Activated CD4-positive, CD25-positive, alpha-beta regulatory T cell (primary cell): ENCODE measurements at places on chromosomes 4 and X.

- DNase-seq: peak; percentile 36
These were observed 814 bp downstream of the SPON2 start for GRCh38 chr4:1171311-1172227.

GRCh38 chr4:155877971-155878370, 11.9 kb upstream of the ASIC5 start:
- DNase-seq: no peak

GRCh38 chr4:88879991-88880390, 177.0 kb downstream of the FAM13A start:
- DNase-seq: no peak

DNA sequence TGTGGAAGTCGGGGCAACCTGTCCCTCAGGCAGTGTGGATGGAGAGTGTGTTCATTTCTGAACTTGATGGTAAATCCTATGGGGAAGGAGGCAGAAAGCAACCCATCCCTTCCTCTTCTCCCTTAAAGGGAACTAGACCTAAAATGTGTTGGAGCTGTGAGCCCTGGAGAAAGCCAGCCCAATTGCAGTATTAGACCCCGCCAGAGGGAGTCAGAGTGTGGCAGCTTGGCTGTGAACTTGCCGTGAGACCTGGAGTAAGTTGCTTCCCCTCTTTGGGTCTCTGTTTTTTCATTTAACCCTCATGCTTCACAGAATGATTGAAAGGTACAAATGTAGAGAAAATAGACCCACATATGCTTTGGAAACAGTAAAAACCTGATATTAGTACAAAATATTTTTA, 108.7 kb upstream of the PAK3 start:
- no peak for DNase-seq

- no peak for DNase-seq
These were observed 38.2 kb upstream of the MAMLD1 start for GRCh38 chrX:150324919-150325318.

- no peak for DNase-seq
These were observed 52.8 kb upstream of the CBR4 start for GRCh38 chr4:169062897-169063244.

GRCh38 chrX:38236901-38237615, 16.4 kb upstream of the SRPX start:
- DNase-seq: no peak

DNA sequence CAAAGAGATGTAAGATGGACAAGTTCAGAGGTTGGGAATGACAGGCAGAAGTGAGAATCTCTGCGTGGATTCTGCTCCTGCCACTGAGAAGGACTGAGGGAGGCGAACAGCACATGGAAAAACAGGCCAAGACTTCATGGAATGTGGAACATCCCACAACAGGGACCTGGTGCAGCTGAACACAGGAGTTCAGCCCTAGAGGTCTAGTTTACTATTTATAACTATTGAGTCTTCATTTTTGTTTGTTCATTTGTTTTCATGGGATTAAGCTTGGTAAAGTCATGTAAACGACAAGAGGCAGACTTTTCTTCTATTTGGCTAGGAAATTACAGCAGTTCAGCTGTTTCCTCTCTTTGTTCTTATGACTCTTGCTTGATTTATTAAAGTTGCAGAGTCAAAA, 234.5 kb downstream of the MAML3 start:
- no peak for DNase-seq

DNA sequence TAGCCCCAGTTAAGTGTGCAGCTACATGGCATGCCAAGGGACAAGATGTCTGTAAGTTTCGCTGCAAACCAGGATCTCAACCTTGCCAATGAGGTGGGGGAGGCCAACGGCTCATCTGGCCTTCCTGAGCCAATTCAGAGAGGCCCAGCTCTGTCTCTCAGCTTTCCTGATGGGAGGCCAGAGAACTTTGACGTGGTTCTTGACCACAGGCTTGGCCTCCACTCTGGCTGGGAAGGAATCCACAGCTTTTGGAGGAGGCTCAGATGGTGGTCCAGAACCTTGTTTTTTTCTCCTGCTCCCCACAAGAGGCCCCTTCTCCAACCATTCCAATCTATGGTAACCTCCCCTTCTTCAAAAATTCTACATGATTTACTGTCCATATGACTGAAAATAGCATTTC, 9.8 kb downstream of the CAPN6 start:
- DNase-seq: no peak

- no peak for DNase-seq
These were observed 250.6 kb downstream of the SNCA start for GRCh38 chr4:89586318-89586717.

GRCh38 chrX:24262309-24262708, 51.6 kb downstream of the SUPT20HL2 start:
- no peak for DNase-seq

DNA sequence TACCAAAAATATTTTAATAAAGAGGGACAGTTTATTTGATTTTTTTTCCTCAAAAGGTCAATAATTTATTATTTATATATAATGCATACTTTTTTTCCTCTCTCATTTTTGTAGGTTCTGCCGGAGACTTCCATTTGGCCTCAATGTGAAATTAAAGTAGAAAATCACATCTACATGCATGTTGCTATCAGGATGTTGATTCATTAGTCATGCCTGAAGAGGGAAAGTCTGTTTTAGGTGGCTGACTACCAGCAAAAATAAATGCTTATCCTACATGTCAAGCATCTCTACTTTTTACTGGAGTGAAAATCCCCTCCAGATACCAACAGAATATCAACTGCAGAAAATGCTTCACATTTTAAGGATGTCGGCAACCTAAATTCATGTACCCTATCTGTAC, 41.5 kb downstream of the KIAA0232 start:
- DNase-seq: no peak

- DNase-seq: no peak
These were observed 25.4 kb upstream of the AFAP1 start for GRCh38 chr4:7964890-7965662.

GRCh38 chr4:77145842-77146185, 11.2 kb upstream of the CCNG2 start:
- DNase-seq: no peak

DNA sequence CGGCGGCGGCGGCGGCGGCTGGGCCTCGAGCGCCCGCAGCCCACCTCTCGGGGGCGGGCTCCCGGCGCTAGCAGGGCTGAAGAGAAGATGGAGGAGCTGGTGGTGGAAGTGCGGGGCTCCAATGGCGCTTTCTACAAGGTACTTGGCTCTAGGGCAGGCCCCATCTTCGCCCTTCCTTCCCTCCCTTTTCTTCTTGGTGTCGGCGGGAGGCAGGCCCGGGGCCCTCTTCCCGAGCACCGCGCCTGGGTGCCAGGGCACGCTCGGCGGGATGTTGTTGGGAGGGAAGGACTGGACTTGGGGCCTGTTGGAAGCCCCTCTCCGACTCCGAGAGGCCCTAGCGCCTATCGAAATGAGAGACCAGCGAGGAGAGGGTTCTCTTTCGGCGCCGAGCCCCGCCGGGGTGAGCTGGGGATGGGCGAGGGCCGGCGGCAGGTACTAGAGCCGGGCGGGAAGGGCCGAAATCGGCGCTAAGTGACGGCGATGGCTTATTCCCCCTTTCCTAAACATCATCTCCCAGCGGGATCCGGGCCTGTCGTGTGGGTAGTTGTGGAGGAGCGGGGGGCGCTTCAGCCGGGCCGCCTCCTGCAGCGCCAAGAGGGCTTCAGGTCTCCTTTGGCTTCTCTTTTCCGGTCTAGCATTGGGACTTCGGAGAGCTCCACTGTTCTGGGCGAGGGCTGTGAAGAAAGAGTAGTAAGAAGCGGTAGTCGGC, 528 bp downstream of the FMR1 start:
- no peak for DNase-seq

- no peak for DNase-seq
These were observed 740.9 kb downstream of the ARAP2 start for GRCh38 chr4:35503435-35503834.

- DNase-seq: no peak
These were observed 47.0 kb downstream of the EVC start for GRCh38 chr4:5757954-5758353.

- no peak for DNase-seq
These were observed 62.3 kb downstream of the FAM193A start for GRCh38 chr4:2598511-2599303.

GRCh38 chr4:109942292-109942926, 29.7 kb downstream of the EGF start:
- DNase-seq: no peak

DNA sequence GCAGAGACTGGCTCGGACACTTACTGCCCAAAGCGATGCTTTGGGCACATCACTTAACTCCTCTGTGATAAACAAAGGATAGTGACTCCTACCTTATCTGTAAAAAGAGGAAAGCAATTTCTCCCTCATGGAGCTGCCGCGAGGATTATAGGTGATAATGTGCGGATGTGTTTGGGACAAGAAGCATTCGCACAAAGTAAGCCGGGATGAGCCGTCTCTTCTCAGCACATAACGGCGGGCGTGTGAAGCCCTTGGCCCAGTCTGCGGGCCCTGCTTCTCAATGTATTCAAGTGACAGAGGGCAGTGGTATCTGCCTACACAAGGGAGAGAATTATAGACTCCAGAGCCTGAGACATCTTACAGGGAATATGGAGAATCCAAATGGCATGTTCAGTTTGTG, 550.3 kb upstream of the CPEB2 start:
- DNase-seq: no peak

GRCh38 chr4:133865612-133866327, 335.8 kb downstream of the PABPC4L start:
- no peak for DNase-seq

GRCh38 chr4:113878668-113879067, 100.8 kb downstream of the ARSJ start:
- no peak for DNase-seq

DNA sequence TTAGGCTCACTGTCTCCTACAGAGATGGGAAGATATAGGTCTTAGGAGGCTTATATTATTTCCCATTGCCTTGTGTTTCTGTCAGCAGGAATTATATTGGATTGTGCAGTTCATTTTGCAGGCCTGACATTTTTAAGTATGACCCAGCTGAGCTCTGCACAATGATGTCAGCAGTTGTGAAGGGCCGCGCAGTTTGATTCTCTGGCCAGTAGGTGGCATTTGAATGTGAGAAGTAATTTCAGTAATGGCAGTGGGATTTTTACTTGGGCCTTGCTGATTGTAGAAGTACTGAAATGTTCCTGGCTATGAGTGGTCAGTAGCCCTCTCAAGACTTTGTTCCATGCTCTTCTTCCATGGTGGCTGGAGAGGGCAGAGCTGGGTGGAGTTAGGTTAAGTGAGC, 247.2 kb upstream of the MTMR8 start:
- DNase-seq: no peak

DNA sequence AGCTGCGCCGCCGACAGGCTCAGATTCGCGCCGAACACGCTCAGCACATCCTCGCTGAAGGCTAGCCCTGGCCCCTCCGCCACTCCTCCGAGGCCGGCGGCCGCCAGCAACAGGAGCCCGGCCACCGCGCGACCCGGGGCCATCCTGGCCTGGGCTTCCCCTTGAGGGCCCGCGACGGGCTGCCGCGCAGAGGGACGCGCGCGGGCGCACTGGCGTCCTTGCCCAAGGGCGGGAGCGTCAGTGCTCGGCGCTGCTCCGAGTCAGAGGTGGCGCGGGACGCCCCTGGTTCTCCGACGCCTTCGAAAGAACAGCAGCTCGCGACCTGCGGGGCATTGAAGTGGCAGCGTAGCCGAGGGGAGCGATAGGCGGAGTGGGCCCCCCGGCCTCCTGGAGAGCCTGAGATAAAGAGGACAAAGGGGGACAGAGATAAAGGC, 745 bp downstream of the SLC39A8 start:
- DNase-seq: peak; percentile 36

GRCh38 chr4:55291227-55291640, 54.8 kb upstream of the SRD5A3 start:
- DNase-seq: no peak

- DNase-seq: no peak
These were observed 14.1 kb downstream of the ACSL1 start for GRCh38 chr4:184811526-184812198.

- DNase-seq: no peak
These were observed 555.0 kb upstream of the NDST4 start for GRCh38 chr4:115668396-115668795.

DNA sequence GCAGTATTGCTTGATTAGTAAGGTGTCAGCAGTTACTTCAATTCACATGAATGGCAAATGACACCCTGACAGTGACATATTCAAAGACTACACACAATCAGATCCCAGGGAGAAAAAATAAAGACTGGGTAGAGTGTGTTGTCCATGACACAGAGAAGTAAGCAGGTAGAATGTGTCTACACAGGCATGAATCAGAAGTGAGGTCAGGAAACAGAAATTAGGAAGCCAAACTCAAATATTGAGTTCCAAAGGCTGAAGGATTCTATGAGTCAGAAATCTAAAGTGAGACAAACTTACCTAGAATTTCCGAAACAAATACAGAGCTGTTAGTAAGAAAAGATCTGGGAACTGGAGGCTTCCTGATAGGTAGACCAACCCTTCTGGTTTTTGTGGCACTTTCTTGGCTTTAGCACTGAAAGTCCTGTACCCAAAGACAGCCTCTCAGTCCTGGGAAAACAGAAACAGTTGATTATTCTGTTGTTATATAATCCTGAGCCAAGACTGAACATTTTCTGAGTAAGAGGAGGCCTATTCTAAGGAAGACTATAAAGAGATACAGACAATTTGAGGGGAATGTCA, 24.3 kb upstream of the GLRA2 start:
- no peak for DNase-seq

GRCh38 chr4:159702200-159702599, 599.3 kb downstream of the RAPGEF2 start:
- no peak for DNase-seq

- DNase-seq: no peak
These were observed 228.1 kb downstream of the ARHGAP24 start for GRCh38 chr4:85703096-85703495.

DNA sequence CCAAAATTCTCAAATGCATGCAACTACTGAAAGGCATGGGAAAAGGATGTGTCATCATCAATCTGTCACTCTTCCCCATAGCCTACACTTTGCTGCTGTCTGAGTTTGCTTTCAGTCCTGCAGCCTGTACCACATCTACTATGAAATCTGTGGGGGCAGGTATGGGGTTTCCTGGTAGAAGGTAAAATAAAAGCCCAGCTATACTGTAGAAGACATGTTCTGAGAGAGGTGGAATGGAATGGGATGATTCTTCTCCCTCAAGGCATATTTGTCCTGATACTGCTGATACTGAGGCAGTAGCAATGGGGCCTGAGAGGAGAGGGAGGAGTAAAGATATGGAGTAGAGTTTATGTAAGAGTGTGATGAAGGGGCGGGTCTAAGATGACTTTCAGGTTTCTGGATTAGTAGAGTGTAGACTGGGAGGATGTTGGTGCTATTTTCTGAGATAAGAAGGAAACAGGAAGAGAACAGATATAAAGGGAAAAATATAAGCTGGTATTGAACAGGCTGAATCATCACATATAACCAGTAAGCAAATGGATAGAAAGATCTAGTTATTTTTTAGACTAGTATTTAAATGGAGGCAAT, 38.7 kb upstream of the GYPA start:
- DNase-seq: no peak

DNA sequence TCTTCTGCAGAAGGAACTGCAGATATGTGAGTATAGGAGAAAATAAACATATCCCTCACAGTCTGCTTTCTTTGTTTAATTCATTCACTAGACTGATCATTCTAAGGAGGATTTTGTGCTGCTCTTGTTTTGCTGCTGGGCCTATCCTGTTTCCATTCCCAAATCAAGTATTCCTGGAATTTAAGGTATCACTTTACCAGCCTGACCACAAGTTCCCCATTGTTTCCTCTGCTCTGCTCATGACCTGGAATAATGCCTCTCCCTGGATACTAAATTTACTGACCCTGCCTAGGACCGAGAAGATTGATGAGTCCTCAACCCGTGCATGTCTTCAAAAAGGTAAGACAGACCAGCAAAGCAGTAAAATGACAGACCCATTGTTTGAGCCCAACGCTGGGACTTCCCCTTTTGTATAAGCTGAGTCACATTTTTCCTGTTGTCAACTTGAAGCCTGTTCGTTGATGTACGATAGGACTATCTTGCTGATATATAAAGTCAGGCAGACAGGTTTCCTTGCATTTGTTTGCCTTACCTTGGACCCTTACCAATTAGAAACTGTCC, 85.5 kb upstream of the TET2 start:
- DNase-seq: peak; percentile 0
